ENCODE measurements at places on chromosomes 11 and 22.

- H3K4me1 ChIP-seq: peaks cover 9% of the 10 kb centered on the region
- no peak overlapping the region for H3K27ac ChIP-seq
- no peak for DNase-seq
- H3K27me3 ChIP-seq: peaks cover 11% of the 10 kb centered on the region
Observed at GRCh38 chr11:34364102-34364501, 6.3 kb upstream of the ABTB2 start.

GRCh38 chr11:12640926-12641849, 33.0 kb upstream of the TEAD1 start:
- H3K4me3 ChIP-seq: no peak overlapping the region
- no peaks in the 10 kb centered on the region for H3K36me3 ChIP-seq
- DNase-seq: no peak
- H3K27me3 ChIP-seq: peaks cover 5% of the 10 kb centered on the region

DNA sequence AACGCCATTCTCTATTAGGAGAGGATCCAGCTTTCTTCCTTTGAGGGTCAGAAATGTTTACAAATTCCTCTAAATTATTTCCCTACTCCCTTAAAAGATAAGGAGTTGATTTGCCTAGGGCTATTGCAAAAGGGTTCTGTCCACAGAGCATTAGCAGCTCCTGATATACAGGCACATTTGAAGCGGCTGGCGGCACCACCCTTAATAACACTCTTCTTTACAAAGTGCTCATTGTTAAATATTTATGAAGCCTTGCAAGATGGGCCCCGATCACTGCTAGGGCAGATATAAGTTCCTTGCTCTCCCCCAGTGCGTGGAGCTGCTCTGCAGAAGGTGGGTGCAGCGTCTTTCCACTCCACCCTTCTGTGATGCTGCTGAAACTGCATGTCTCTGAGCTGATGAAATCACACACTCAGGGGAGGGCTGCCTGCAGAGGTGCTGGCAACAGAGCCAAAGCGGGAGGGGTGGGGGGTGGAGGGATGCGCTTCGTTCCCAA, 116.7 kb upstream of the NTM start:
- H3K27me3 ChIP-seq: peaks cover 26% of the 10 kb centered on the region
- H3K36me3 ChIP-seq: no peaks in the 10 kb centered on the region
- no peak overlapping the region for H3K27ac ChIP-seq
- no peaks in the 10 kb centered on the region for H3K4me1 ChIP-seq
- no peak for DNase-seq

- no peak overlapping the region for H3K4me3 ChIP-seq
- DNase-seq: no peak
- H3K36me3 ChIP-seq: no peaks in the 10 kb centered on the region
- H3K27me3 ChIP-seq: no peaks in the 10 kb centered on the region
Observed at GRCh38 chr11:123797114-123797513, 9.0 kb downstream of the OR6M1 start.

Measured in activated naive CD4-positive, alpha-beta T cell treated with anti-CD3 and anti-CD28 coated beads for 36 hours (primary cell).